ENCODE measurements at places on chromosomes 2 and 18.

GRCh38 chr2:5250482-5250881, 441.7 kb upstream of the SOX11 start:
- DNase-seq, result peak; percentile 49

- no peak for DNase-seq
These were observed 18.9 kb downstream of the KRTCAP3 start for GRCh38 chr2:27461118-27461517.

DNA sequence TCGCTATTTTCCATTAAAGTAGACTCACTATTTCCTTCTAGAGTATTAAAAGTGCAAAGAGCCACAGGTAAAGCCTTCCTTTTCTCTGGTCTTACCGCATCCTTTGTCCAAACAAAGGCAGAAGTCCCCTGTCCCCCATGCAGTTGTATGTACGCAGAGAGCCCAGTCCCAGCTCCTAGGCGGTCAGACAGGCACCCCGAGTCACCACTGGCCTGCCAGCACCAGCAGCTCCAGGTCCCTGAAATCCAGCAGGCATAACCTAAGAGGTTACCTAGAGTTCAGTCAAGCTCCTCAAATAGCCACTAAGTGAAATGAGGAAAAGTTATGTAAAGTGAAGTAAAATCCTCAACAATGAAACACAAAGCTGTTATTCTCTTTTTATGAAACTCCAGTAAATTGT, 60.4 kb upstream of the TWIST2 start:
- DNase-seq, result peak; percentile 54

DNA sequence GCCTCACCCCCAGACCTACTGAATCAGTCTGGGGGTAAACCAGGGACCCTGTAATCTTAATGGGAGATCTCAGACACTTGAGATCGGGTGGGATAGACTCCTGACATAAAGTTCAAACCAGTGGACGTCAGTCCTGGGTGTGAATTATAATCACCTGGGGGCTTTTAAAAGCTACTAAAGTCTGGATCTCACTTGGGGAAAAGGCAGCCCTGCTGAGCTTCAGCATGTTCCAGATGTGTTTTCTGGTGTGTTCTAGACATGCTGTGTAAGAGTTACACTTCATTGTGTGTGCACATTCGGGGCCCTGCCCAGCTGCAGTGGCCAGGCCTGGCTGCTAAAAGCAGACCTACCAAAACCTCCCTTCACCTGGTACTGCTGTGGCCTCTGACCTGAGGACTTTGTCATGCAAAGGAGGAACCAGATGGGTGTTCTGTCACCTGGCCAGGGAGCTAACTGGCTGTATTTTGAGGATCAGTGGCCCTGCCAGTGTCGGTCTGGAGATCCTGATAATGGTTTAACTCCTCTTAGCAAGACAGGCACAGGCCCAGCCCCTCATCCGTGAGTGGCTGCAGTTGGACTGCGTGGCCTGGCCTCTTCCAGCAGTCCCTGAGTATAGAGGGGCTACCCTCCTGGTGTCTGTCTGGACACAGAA, 10.6 kb downstream of the RRM2 start:
- DNase-seq, result no peak

- no peak for DNase-seq
These were observed 175.8 kb upstream of the NETO1 start for GRCh38 chr18:73043611-73044010.

All from fibroblast of skin of right biceps (primary cell).